ENCODE measurements at places on chromosomes 4 and X.

DNA sequence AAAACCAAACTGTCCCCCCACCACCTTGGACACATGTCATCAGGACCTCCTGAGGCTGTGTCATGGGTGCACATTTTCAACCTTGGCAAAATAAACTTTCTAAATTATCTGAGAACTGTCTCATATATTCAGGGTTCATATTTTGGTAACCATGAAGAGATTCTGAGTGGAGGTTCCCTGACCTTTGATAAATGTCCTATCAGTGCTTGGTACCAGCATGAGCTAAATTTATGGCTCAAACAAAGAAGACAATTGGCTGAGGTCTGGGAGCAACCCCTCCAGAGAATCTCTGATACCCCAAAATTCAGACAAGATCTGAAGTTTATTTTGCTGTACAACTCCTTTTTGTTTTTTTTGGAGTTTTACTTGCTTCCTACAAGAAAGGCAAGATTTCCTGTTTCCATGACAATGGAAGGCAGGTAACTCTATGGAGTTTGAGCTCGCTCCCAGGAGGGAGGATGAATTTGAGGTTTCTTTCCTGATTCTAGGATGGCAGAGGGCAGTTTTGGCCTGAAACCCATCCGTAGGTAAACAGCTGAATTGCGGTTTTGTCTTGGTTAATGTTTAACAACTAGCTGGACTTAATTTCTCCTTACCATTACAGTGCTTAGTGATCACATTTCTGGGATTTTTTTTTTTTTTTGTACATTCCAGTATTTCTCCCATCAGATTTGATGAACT is 14.5 kb downstream of the UGT2B15 start:
- DNase-seq: no peak

- no peak for DNase-seq
Measured at GRCh38 chr4:111475666-111476065, 669.6 kb upstream of the FAM241A start.

GRCh38 chr4:142721187-142721586 is 124.9 kb downstream of the INPP4B start:
- DNase-seq: no peak

GRCh38 chrX:103883533-103883932 is 51.5 kb upstream of the RAB9B start:
- no peak for DNase-seq

GRCh38 chr4:151045907-151046306 is 30.8 kb upstream of the LRBA start:
- DNase-seq: no peak

- no peak for DNase-seq
Measured at GRCh38 chr4:105088110-105088879, 58.4 kb upstream of the TET2 start.

GRCh38 chr4:36244257-36245082 is at the start of gene ARAP2:
Gene ARAP2, minus strand, starts transcription at chr4:36244514. Its CDS starts 15,028 bp downstream, at chr4:36229486.
- peak; percentile 48 for DNase-seq

DNA sequence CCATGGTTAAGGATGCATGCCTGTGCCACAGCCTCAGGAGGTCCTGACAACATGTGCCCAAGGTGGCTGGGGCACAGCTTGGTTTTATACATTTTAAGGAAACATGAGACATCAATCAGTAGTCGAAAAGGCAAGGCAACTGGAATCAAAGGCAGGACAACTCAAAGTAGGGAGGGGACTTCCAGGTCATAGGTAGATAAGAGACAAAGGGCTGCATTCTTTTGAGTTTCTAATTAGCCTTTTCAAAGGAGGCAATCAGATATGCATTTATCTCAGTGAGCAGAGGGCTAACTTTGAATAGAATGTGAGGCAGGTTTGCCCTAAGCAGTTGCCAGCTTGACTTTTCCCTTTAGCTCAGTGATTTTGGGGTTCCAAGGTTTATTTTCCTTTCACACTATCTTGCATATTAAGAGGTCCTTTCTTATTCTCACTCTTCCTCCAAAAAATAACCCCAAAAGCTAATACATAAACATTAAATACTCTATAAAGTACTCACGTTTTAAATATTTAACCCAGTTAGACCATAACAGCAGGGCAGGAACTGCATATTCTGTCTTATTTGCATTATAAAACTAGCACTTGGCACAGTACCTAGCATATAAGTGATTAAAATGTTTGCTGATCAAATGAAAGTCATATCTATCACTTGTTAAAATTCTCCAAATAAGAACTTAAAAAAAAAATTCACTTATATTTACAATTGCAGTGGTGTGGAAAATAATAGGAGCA is 36.3 kb upstream of the UGT8 start:
- DNase-seq: no peak

- DNase-seq: no peak
Measured at GRCh38 chr4:101972791-101973190, 182.3 kb downstream of the BANK1 start.

DNA sequence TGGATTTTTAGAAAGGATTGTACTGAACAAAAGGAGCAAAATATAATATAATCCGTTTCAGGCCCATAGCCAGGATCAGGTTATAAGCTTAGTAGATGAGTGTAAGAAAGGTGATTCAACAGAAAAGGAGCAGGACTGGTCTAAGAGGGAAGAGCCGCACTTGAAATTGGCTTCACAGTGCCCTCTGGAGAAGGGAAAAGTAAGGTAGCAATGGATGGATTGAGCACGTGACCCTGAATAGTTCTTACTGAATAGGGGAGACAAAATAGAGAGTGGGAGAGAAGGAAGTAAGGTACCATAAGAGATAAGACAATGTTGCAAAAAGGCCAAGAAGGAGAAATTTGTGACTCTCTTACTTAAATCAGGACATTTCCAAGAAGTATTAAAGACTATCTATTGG is 15.6 kb downstream of the CXorf66 start:
- no peak for DNase-seq

DNA sequence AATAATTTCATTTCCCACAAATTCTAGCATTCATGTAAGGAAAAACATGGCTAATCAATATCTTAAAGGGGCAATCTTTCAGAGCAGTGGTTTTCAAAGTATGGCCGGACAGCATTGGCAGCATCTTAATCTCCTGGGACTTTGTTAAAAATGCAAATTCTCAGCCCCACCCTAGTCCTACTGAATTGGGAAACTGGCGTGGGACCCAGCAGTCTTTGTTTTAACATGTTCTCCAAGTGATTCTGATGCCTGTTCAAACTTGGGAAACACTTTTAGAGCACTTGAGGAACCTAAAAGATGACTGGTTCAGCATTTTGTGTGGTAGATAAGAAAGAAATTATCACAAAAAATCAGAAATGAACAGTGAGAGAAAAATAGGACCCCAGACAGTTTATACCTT is 65.7 kb downstream of the ZFX start:
- DNase-seq: no peak

DNA sequence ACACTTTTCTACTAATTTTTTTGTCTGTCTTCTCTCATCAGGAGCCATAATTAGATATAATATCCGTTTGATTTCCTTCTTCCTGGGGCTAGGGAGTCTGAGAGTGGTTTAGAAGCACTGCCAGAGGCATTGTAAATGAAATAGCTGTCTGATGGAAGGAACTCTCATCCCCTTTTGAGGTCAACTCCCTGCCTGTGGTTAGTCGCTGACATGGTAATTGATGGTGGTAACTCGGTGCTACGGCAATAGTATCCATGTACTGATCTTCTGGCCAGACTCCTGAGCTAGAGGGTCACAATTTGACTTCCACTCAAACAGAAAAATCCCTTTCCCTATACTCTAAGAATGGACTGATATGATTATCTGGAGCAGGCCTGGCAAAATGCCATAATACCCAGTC is 108.1 kb upstream of the TRPC5 start:
- no peak for DNase-seq

DNA sequence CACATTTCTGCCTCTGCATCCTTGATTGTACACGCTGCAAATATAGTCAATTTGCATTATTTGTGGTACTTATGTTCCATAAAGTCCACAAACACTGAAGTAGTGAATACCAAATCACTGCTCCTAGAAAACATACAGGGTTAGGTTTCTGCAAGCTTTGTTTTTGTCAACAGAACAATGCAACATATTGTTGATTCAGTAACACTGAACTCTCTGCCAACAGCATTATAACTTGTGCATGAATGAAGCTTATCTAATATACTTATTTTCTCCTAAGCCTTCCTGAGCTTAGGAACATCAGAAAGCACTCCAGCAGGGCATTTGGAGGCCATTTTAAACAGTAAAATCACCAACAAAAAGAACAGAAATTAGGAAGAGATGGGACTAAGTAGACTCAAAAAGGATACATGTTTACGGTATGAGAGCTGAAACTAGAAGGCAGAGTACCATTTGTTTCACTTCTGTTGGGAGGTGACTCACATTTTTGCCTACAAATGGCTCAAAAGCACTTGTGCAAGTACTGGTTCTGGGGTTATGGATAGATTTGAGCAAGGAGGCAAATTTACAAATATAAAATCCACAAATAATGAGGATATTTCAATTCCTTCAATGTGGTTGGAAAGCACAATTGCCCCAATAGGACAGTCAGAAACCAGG is 14.1 kb downstream of the COX18 start:
- no peak for DNase-seq

GRCh38 chr4:37982736-37983135 is 22.5 kb downstream of the PTTG2 start:
- no peak for DNase-seq

GRCh38 chrX:8404471-8404870 is 60.2 kb upstream of the VCX3B start:
- DNase-seq: no peak

DNA sequence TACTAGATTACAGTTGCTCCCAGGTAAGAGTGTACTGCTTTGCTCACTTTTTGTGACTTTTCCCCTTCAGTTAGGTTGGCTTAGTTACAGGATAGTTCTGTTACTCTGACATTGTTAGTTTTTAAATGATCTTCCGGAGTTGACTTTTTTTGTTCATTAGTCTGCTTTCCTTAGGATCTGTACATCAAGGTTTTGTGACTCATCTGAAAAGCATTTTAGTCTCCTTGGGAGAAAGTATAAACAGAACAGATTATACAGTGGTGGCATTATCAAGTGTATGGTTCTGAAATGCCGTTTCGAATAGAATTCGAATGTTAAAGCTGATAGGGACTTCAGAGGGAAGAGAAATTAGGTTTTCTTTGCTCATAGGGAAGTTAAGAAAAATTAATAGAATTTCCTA is 63.3 kb downstream of the USP9X start:
- DNase-seq: no peak

- no peak for DNase-seq
Measured at GRCh38 chrX:66038115-66038514, 1.8 kb downstream of the VSIG4 start.

DNA sequence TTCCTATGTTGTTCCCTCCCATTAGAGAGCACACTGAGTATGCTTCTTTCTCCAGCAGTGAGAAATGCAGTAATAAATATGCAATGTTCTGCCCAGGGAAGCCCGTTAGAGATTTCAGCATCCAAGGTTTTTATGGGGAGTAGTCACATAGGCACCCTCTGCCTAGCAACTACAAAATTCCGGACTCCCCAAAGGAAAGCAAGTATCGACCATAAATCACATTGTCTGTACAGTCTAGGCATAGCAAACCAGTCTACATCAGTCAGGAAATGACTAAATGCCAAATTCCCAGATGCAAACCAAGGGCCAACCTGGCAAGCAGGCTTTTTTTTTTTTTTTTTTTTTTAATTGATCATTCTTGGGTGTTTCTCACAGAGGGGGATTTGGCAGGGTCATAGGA is 34.8 kb downstream of the GPR101 start:
- DNase-seq: no peak

- no peak for DNase-seq
Measured at GRCh38 chrX:118114971-118115370, 1.6 kb downstream of the KLHL13 start.

- no peak for DNase-seq
Measured at GRCh38 chr4:98939892-98940298, 11.0 kb upstream of the EIF4E start.

DNA sequence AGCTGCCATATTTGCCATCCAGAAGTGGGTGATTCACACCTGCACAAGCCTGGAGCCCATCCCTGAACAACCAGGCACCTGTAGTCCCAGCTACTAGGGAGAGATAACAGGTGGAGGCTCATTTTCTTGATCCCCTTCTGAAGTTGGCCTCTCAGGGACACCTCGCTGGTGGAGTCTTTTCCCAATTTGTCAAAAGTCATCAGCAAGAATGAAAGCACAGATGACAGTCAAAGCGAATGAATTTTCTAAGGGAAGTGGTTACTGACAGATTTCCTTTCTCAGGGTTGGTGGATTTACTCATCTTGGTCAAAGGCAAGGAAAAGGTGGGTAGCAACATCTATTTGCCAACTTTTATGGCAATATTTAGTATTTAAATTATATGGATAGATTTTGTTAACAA is 36.5 kb downstream of the FGFBP1 start:
- no peak for DNase-seq

GRCh38 chr4:76585272-76585671 is 150.2 kb downstream of the SHROOM3 start:
- no peak for DNase-seq

GRCh38 chr4:120132935-120133334 is 66.3 kb upstream of the MAD2L1 start:
- DNase-seq: no peak

DNA sequence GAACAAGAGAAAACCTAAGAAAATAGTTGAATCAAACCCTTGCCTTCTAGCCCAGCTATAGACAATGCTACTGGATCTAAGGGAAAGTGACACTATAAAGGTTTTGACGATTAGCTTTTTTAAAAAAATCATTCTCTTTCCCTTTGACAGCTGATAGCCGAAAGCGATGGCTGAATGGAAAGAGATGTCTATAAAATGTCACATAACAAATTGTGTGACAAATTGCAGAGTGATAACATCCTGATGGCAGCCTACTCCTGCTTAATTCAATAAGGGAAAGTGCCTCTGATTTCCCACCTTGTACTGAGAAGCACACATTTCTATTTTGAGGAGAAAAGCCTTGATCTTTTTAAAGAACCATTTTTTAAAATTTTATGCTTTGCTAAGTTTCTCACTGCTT is 114.5 kb downstream of the SORBS2 start:
- DNase-seq: no peak

DNA sequence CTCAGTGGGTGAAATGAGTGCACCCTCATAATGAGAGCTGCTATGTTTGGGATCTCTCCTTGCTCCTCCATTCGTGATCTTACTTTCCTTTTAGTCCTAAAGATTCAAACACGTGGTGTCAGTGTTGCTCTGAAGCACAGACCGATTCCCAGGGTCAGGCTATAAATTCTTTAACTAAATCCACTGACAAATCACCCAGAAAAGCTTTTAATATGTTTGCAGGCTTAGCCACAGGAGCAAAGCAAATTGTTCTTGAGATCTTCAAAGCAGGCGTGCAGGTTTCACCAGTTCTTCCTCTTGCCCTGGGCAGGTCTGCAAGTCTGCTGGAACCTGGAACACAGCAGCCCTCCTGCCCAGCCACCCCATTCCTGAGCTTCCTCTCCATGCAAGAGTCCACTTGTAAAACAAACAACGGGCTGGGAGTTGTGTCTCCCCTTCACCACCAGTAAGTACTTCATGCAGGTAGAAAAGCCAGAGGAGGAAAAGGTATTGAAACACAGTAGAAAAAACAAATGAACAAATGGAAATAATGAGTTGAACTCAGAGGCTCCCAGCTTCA is 70.1 kb upstream of the ENPP6 start:
- DNase-seq: no peak

- DNase-seq: no peak
Measured at GRCh38 chr4:77703666-77704065, 98.0 kb downstream of the CXCL13 start.

All from effector CD8-positive, alpha-beta T cell (primary cell).